ENCODE measurements at places on chromosomes 7 and 10.

DNA sequence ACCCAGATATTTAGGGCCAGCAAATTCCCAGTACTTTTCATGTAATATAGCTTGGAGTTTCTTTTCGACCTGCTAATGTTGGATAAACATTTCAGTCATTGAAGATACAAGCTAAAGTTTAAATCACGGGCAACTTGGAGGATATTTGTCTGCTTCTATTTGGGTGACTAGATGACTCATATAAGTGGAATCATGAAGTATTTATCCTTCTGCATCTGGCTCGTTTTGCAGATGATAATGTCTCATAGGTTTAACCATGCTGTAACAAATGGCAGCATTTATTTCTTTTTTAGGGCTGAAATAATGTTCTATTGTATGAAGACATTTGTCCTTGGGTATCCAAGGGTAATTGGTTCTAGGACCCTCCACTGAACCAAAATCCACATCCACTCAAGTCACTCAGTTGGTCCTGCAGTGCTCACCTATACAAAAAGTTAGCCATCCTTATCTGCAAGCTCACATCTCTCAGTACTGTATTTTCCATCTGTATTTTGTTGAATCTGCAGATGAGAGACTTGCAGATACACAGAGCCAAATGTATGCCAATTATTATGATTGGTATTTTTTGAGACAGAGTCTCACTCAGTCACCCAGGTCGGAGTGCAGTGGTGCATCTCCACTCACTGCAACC is 187.2 kb upstream of the CSTF2T start:
- no peak for DNase-seq

GRCh38 chr10:99470327-99470726 is 39.9 kb upstream of the GOT1 start:
- DNase-seq = no peak

DNA sequence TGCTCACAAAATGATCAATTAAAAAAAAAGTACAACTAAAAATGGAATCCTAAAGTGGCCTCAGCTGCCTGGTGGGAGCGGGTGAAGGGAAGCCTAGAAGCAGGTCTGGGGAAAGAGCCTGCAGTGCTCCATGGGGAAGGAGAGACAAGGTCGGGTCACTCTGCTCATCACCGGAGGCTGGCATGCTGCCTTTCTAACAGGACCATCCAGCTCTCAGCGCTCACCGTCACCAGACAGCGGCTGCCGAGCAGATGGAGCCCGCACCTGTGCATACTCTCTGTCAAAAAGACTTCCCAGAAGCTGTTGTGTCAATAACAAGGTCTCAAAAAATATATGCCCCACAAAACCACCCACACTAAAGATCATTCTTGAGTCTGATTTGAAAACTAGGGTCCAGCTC is 112.8 kb downstream of the BAMBI start:
- DNase-seq = no peak

- DNase-seq = no peak
Observed at GRCh38 chr7:47619806-47620205, 37.9 kb upstream of the TNS3 start.

DNA sequence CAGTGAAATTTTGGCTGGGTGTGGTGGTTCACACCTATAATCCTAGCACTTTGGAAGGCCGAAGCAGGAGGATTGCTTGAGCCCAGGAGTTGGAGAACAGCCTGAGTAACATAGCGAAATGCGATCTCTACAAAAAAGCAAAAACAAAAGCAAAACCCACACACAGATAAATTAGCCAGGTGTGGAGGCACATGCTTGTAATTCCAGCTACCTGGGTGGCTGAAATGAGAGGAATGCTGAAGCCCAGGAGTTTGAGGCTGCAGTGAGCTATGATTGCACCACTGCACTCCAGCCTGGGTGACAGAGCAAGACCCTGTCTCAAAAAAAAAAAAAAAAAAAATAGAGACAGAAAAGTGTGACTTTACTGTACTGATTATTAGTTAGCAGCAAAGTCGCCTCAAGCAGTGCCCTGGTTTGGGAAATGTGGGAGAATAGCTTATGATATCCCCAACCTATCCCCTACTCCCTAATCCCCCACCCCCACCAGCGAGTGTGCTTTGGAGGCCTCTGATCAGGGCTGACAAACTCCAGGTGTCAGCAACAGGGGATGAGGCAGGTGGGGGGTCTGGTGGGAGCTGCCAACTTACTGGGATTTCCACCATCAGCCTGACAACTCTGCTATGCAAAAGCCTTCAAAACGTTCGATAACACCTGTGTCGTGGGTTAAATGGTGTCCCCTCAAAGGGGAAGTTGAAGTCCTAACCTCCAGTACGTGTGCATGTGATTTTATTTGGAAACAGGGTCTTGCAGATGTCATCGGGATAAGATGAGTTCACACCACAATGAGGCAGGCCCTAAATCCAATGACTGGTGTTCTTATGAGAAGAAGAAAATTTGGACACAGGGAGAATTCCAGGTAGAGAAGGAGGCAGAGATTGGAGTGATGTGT is 124.7 kb upstream of the SDK1 start:
- DNase-seq = no peak

GRCh38 chr7:42745357-42746059 is 166.4 kb downstream of the C7orf25 start:
- peak; percentile 9 for DNase-seq

GRCh38 chr10:52703898-52704297 is 68.7 kb downstream of the MBL2 start:
- DNase-seq = no peak

GRCh38 chr10:106655636-106656035 is 508.9 kb downstream of the SORCS1 start:
- no peak for DNase-seq

DNA sequence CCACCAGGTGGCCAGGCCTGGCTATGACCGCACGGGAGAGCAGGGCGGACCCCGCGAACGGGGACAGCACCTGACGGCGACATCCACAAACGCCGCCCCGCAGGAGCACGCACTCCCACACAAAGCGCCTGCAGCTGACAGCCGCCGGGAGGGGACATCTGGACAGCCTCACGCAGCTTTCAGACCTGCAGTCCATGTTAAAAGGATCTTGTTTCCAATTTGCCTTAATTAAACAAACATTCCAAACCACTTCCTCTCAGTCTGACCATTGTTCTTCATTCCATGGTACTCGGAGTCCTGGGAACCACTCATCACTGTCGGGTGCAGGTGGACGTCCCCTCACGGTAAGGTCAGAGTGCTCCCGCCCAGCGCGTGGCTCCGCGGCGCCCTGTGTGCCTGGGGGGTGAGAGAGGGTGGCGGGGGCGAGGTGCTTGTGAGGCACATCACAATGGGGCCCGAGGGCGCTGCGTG is 5.9 kb upstream of the GPER1 start:
- no peak for DNase-seq

DNA sequence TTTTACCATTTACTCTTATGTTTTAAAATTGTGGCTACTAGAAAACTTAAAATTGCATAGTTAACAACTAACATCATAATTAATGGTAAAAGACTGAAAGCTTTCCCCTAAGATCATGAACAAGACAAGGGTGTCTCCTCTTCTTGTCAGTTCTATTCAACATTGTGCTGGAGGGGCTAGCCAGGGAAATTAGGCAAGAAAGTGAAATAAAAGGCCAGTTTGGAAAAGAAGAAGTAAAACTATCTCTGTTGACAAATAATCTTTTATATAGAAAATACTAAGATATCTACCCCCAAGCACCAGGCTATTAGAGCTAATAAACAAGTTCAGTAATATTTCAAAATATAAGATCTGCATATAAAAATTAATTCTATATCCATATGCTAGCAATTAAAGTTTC is 46.9 kb upstream of the MXI1 start:
- no peak for DNase-seq

GRCh38 chr10:123870260-123870659 is 21.3 kb downstream of the CPXM2 start:
- DNase-seq = no peak

DNA sequence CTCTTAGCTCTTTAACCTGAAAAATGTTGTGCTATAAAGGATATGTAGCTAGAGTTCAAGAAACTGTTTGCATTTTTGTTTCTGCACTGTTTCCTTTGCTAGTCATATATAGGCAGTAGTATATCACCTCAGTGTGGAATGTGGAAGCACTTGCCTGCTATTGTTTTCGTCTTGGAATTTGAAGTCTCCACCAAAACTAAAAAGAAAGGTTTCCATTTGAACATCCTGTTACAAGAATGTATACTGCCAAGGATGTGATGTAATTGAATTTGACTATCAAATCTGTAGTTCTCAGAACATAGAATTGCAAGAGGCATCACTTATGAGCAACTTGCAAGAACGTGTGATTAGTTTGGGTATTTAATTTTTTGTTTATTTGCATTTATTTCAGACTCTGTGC is 51.1 kb upstream of the MEOX2 start:
- DNase-seq = no peak

DNA sequence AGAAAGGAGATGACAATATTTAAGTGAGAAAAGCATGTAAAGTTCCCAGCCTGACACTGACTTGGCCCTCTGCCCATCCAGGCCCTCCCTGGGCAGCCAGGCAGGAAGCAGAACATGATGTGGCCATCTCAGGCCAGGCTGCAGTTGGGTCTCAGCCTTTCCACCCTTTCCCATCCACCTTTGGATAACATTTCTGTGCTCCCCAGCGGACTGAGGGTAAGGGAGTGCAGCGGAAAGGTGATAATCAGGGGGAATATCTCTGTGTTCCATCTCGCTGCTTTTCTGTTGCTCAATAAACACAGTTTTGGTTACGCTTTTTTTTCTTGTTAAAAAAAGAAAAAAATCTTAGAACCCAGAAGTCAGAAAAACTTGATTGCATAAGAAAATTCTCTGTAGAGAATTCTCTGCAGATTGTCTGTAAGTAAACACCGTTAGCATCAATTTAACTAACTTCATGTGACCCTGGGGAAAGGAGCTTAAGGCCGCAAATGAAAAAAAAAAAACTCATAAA is 37.2 kb upstream of the TARP start:
- no peak for DNase-seq

DNA sequence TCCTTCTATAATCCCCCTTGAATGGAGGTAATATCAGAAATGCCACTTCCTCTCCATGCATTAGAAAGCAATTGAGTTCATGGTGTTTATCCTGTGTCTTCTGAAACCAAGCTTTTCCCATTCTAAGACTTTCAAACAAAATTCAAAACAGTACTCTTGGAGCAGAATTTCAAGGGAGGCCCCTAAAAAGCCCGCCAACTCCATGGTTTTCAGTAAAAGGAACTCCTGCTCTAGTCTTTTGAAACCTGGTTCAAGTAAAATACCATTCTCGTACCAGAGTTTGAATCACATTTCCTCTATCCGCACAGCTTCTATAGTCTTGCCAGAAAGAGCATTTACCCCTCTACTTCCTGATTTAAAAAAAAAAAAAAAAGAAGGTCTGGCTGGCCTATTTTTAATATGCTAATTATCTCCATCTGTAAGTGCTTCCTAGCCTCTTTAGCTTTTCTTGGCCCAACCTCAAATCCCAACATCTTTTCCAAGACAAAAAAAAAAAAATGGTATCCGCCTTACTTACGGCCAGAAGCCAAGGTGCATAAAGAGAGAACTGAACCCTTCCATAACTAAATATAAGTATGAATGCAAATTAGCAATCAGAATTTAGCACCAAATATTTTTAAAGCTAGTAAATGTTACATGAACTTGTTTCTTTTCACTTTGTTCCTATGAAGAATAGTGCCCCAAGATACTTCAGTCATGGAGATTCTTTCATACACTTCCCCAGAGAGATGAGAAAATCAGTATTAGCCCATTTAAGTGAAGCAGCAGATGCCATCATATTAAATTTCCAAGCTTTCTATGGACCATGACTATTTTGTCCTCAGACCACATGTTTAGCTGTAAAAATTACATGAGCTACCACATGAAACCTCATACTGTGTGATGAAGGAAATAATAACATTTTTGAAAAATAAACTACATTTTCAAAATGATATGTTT is 199.9 kb upstream of the FAM3C start:
- DNase-seq = no peak

- DNase-seq = no peak
Observed at GRCh38 chr10:18759575-18759974, 100.3 kb downstream of the ARL5B start.

GRCh38 chr10:368579-369220 is 233.4 kb downstream of the ZMYND11 start:
- no peak for DNase-seq

GRCh38 chr7:98174334-98175259 is 36.6 kb upstream of the BHLHA15 start:
- DNase-seq = no peak

- DNase-seq = no peak
Observed at GRCh38 chr10:129056734-129057689, 410.0 kb upstream of the MGMT start.

- DNase-seq = no peak
Observed at GRCh38 chr7:80017101-80017698, 117.4 kb upstream of the GNAI1 start.

GRCh38 chr7:1024876-1025742 is 19.2 kb upstream of the GPR146 start:
- no peak for DNase-seq

- DNase-seq = no peak
Observed at GRCh38 chr7:23158546-23158945, 23.3 kb upstream of the NUP42 start.

DNA sequence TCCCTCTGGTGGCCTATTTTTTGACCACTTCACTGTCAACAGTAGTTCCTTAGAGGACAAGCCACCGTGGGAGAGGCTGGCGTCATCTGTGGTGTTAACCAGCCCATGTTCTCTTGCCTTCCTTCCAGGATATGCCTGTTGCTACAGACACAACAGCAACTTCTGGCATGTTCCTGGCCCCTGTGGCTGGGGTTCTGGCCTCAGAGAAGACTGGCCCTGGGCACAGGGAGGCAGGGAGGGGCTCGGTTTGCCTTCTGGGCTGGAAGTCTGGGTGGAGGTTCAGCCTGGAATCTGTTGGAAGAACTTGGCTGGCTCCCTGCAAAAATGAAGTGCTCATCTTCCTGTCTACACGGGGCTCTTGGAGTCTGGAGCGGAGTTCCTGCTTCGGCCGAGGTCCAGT is 25.7 kb downstream of the GOLGA7B start:
- no peak for DNase-seq

DNA sequence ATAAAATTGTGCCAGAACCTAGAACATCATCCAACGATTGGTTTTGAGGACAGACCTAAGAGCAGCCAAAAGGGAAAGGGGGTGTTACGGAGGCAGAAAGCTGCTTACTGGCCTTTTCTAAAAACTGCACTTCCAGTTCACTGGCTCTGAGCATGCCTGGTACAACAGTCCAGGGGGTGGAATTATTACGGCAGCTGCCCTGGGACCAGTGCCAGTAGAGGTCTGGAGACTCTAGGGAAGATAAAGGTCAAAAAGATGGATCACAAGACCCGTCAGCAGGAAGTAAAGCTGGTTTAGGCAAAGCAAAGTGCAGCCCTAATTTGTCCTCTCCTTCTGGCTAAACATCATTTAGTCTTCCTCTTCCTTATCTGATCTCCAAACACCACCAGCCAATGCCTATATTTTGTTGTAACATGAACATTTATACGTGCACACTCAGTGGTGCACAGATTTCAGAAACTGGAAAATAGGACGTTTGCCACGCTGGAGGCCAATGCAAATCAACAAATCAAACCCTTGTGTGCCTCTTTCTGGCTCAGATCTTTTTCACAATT is 216.4 kb upstream of the DPP6 start:
- no peak for DNase-seq

GRCh38 chr7:139619367-139619657 is 95.8 kb downstream of the CLEC2L start:
- no peak for DNase-seq
